Stimulated activated naive B cell treated with anti-CD40 and anti-IgM and Interleukin-4, amounts not matched to agents 10 μg/mL and 1 μg/mL and 100 μg/mL, for 72 hours (primary cell): ENCODE measurements at places on chromosomes 16 and 17.
A peak's percentile ranks its signal among the peaks of the same experiment; 100 is the strongest.

DNA sequence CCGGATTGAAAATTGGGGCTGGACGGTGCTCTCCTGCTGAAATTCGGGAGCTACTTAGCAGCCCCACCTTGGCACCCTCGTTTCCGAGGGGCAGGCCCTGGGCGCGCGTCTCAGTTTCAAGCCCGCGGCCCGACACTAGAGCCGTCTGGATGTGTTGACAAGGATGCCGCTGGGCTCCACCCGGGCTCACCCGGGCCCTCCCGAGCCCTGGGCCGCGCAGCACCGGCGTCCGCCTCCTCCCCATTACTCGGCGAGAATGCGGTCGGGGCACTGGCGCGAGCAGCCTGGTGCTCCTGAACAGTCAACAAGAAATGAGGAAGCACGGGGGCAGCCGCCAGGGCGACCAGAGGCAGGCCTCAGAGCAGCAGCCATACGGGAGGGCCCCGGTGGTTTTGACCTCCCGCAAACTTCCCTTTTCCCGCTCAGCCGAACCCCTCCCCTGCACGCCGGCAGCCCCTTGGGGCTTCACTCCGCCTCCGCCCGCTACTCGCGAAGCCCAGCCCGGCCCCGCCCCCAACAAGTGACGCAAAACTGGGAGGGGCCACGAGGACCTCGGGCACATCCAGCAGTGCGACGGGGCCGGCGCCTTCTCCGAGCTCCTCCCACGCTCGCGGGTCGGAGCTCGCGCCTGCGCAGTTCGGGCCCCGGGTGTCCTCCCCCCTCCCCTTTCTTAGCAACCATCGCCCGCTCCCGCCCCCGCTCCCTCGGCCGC lies 447 bp upstream of the SEC14L1 start:
- peak; percentile 100 for DNase-seq
- peaks cover 29% of the 10 kb centered on the region for H3K36me3 ChIP-seq
- H3K27me3 ChIP-seq = no peaks in the 10 kb centered on the region

DNA sequence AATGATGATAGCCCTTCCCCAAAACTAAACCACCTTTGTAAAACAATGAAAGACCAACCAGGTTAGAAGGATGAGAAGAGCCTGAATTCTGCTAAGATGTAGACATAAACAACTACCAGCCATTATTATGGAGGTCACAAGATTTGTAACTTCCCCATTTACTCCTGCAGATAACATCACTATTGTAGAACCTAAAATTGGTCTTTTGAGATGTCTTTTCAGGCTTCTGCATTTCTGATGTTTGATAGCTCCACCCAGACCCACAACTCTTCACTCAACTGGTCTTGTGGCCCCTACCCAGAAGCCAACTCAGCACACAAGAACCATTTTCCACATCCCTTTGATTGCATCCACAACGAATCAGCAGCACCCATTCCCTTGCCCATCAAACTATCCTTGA lies 100.8 kb downstream of the TMEM132E start:
- no peaks in the 10 kb centered on the region for H3K4me1 ChIP-seq
- H3K27me3 ChIP-seq = peaks cover 18% of the 10 kb centered on the region
- H3K36me3 ChIP-seq = no peaks in the 10 kb centered on the region
- no peak for DNase-seq
- no peak overlapping the region for H3K4me3 ChIP-seq

DNA sequence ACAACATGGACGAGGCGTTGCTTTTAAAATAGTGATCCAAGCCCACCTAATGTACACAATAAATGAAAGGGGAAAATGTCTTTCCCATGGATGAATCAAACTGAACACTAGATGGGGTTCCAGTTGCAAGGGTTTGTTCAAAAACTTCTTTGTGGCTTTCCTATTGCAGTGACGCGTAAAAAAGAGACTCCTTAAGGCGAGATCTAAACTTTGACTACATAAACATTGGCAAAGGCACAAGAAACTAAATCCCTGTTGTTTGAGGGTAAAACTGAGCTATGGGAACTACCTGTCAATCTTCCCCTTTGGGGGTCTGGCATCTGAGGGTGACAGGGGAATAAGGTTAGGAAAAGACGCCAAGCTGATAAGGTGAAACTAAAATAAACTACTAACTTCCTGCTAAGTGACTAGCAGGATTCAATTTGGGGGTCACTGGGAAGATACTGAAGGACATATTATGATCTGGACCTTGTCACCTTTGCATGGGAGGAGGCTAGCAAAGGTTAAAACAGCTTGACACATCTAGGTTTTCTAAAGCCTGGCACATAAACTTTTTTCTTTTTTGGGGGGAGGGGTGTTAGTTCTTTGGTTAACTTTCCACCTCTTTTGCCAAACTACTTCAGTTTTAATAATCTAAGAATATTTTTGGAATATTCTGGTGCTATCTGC lies 4.7 kb downstream of the SALL1 start:
- H3K27me3 ChIP-seq = peaks cover 28% of the 10 kb centered on the region
- H3K4me3 ChIP-seq = no peak overlapping the region
- no peak overlapping the region for H3K27ac ChIP-seq
- H3K4me1 ChIP-seq = peaks cover 3% of the 10 kb centered on the region

- H3K27ac ChIP-seq = no peak overlapping the region
- H3K36me3 ChIP-seq = no peaks in the 10 kb centered on the region
- peaks cover 65% of the 10 kb centered on the region for H3K27me3 ChIP-seq
Measured at GRCh38 chr17:38617967-38618760, 12.4 kb upstream of the SRCIN1 start.

GRCh38 chr17:64306850-64307463 lies 43.9 kb upstream of the TEX2 start:
- H3K4me1 ChIP-seq = no peaks in the 10 kb centered on the region
- H3K36me3 ChIP-seq = no peaks in the 10 kb centered on the region
- H3K27ac ChIP-seq = no peak overlapping the region
- peak; percentile 38 for DNase-seq
- no peak overlapping the region for H3K4me3 ChIP-seq
- no peaks in the 10 kb centered on the region for H3K27me3 ChIP-seq

DNA sequence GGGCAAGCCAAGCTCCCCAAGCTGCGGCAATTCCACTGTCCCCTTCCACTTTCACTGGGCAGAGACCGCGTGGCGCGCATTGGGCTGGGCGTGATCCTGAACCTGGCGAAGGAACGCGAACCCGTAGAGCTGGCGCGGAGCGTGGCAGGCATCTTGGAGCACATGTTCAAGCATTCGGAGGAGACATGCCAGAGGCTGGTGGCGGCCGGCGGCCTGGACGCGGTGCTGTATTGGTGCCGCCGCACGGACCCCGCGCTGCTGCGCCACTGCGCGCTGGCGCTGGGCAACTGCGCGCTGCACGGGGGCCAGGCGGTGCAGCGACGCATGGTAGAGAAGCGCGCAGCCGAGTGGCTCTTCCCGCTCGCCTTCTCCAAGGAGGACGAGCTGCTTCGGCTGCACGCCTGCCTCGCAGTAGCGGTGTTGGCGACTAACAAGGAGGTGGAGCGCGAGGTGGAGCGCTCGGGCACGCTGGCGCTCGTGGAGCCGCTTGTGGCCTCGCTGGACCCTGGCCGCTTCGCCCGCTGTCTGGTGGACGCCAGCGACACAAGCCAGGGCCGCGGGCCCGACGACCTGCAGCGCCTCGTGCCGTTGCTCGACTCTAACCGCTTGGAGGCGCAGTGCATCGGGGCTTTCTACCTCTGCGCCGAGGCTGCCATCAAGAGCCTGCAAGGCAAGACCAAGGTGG lies 9.8 kb downstream of the SARM1 start:
- peaks cover 51% of the 10 kb centered on the region for H3K27me3 ChIP-seq
- peaks cover 46% of the 10 kb centered on the region for H3K4me1 ChIP-seq
- peak overlapping the region; percentile 69 for H3K4me3 ChIP-seq

DNA sequence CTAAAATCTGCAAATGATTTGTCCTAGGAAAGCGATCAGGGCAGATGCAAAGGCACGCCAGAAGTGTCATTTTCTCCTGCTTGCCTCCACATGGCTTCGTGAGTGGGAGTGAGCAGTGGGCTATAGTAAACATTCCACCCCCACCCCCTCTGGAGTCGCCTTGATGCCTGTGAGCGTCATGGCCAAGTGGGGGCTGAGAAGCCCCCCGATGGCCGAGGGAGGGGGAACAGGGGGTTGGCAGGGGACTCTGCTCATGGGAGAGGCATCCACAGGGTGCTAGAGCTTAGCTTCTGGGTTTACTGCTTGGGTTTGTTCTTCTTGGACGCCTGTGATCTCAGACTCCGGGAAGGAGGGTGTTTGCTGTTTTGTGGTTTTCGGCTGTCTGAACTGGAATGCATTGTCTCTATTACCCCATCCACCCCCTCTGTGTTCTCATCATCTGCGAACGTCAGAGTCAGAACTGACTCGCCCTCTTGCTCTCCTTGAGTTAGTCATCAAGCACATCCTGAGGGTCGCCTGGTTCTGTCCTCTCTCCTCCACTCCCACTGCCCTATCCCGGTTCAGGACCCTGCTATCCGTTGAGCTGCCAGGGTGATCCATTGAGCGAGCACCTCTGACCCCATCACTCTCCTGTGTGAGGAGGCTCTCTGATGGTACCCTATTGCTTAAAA lies 15.4 kb downstream of the TNS4 start:
- peaks cover 30% of the 10 kb centered on the region for H3K4me1 ChIP-seq
- no peaks in the 10 kb centered on the region for H3K36me3 ChIP-seq
- no peak overlapping the region for H3K27ac ChIP-seq
- no peak overlapping the region for H3K4me3 ChIP-seq

GRCh38 chr17:836151-836550 lies 54.0 kb downstream of the MRM3 start:
- no peaks in the 10 kb centered on the region for H3K4me1 ChIP-seq
- peaks cover 16% of the 10 kb centered on the region for H3K27me3 ChIP-seq
- no peaks in the 10 kb centered on the region for H3K36me3 ChIP-seq
